ENCODE measurements at places on chromosomes 5 and 9. TPM values are rescaled to one million over a fixed set of nuclear protein-coding genes. Genes with fewer than 3 reads are reported as not detected.

CDX1 gene
- total RNA-seq: not detected

PRRX2 gene
- 2.8 TPM for total RNA-seq

SEMA5A gene
- total RNA-seq: not detected

FBXO4 gene
- 5.5 TPM for total RNA-seq

OTP gene
- total RNA-seq: 0.07 TPM

FOXD4L3 gene
- not detected for total RNA-seq

TUBB4B gene
- total RNA-seq: 818 TPM

All from A549 treated with CpdA at 1 μM for 4 hours (cell line).